ENCODE measurements at places on chromosomes 1 and 21.

DNA sequence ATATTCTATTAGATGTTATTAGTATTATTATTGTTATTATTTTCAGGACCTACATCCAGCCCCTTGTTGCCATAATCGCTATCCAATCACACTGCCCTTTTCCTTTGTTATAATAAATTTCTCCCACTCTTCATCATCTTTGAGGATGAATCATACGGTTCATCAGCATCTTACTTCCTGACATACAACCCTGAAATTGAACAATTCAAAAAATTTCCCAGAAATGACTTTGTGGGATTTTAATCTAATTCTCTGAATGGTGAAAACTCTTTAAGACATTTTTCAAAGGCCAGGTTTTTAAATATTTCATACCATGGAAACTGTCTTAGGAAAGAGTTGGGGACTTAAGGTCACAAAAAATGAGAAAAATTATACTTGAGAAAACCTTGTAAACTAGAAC lies 353.5 kb downstream of the ST6GALNAC3 start:
- DNase-seq, result no peak

DNA sequence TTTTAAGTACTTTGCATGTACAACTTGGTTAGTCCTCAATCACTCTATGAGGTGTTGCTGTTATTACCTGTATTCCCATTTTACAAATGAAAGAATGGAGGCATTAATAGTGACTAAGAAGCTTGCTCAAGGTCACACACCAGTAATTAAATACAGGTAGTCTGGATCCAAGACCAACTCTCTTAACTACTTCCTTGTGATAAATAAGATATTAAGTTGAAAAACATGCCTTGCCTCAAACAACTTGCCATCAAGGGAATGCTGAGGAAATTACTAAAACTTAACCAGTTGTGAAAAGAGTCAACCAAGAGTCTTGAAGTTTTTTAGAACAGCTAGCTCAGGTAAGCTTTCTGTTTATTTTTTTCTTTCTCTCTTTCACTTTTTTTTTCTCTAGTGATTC lies 21.0 kb upstream of the LAMC1 start:
- peak; percentile 59 for DNase-seq

DNA sequence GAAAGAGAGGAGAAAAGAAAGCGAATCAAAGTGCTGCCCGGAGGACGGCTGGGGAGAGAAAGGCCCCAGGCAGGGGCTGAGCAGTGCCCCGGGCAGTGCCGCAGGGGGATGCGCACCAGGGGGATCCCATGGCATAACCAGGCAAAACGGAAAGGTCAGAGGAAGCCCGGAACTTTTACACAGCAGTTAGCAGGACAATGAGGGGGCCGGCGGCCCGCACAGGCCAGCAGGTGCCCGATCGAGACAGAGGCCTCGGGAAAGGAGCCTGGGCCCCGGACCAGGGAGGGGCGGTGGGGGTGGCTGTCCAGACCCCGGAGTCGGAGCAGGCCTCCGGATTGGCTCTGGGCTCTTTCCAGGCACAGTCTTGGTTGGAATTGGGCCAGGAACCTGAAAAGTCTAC lies 86.8 kb downstream of the CASZ1 start:
- no peak for DNase-seq

DNA sequence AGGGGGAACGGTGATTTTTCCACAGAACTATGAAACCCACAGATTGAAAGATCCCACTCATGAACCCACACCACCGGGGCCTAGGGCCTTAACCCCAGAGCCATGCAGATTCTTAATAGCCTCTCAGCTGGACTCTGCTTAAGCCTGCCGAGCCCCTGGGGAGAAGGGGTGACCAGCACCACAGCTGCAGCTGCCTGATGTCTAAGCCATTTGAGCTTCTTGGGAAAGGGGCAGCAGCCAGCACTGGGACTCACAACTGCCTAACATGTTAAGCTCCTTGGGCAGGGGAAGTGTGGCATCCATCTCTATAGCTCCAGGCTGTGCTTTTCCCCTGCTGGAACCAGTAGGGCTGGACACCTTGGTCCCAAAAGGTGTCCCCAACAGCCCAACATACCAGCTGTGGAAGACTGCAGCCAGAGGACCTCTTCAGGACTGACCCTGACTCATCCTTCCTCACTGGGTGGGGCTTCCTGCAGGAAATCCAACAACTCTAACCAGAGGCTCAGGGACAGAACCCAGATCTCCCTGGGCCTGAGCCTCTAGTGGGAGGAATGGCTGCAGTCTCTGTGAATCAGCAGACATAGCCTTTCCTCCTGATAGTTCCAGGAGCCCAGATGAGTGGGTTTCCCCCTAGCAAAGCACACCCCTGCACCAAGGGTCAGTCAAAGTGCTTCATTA lies 34.6 kb upstream of the FMO3 start:
- no peak for DNase-seq

- DNase-seq, result no peak
Measured at GRCh38 chr1:42305639-42306038, 29.4 kb downstream of the FOXJ3 start.

DNA sequence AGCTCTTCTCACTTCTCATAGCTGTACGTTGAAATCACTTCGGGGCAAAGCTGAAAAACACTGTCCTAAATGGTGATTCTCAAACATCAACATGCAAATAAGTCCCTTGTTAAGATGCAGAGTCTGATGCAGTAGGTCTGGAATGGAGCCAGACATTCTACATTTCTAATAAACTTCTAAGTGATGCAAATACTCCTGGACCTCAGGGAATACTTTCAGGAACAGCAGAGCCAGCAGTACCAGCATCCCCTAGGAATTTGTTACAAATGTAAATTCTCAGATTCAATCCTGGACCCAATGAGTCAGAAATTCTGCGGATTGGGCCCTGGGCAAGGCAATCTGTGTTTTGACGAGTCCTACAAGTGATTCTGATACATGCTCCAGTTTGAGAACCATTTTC lies 152.3 kb downstream of the PCNX2 start:
- no peak for DNase-seq

All from NCI-H69 (cell line).